ENCODE measurements at places on chromosomes 7 and 10. TPM values are rescaled to one million over a fixed set of nuclear protein-coding genes. Genes with fewer than 3 reads are reported as not detected.

- no peak overlapping the region for H3K27ac ChIP-seq
- H3K4me3 ChIP-seq, result no peak overlapping the region
- no peaks in the 10 kb centered on the region for H3K4me1 ChIP-seq
These were observed 286.9 kb upstream of the DKK1 start for GRCh38 chr10:52027055-52027705.

The DGKB gene
- total RNA-seq, result 0.90 TPM

The CDH23 gene
- 15.5 TPM for total RNA-seq

GRCh38 chr10:126910798-126911197, 5.6 kb downstream of the DOCK1 start:
- H3K27ac ChIP-seq, result no peak overlapping the region
- DNase-seq, result no peak
- H3K4me1 ChIP-seq, result no peaks in the 10 kb centered on the region
- no peaks in the 10 kb centered on the region for H3K36me3 ChIP-seq
- H3K27me3 ChIP-seq, result no peaks in the 10 kb centered on the region

The ADK gene
- total RNA-seq, result 50.9 TPM

GRCh38 chr10:104686829-104687228, 45.7 kb downstream of the SORCS3 start:
- H3K27ac ChIP-seq, result no peak overlapping the region
- H3K4me3 ChIP-seq, result no peak overlapping the region
- DNase-seq, result no peak
- no peaks in the 10 kb centered on the region for H3K4me1 ChIP-seq

The FIGNL1 gene
- total RNA-seq, result 4.6 TPM

- no peak overlapping the region for H3K27ac ChIP-seq
- no peak for DNase-seq
- H3K36me3 ChIP-seq, result no peaks in the 10 kb centered on the region
- no peak overlapping the region for H3K4me3 ChIP-seq
These were observed 213.1 kb downstream of the CREB5 start for GRCh38 chr7:28625432-28625831.
